Right lobe of liver (tissue), 6 donors: ENCODE measurements at places on chromosomes 13 and 19.

DNA sequence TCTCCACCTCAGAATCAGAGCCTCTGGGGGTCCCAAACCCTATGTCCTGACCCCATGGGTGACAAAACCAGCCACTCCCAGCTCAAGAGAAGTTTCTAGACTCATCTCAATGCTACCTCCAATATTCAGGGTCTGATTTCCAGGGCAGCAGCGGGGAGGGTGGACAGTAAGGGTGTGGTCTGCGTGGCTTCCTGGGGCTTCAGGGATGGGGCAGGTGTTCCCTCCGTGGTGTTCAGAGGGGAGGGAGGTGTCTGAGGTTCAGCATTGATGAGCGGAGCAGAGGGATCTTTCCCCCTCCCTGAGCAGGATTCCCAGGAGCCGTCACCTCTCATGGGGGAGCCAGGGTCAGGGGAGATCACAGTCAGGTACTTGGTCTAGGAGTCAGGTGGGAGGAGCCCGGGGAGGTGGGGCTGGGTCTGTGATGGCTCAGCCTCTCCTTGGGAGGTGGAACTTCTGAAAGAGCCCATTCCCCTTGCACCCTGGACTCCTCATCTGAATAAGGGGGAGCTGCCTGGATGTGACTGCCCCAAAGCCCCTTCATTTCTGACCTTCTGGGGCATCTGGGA lies 2.9 kb downstream of the LILRA2 start:
- DNase-seq, result no peak

DNA sequence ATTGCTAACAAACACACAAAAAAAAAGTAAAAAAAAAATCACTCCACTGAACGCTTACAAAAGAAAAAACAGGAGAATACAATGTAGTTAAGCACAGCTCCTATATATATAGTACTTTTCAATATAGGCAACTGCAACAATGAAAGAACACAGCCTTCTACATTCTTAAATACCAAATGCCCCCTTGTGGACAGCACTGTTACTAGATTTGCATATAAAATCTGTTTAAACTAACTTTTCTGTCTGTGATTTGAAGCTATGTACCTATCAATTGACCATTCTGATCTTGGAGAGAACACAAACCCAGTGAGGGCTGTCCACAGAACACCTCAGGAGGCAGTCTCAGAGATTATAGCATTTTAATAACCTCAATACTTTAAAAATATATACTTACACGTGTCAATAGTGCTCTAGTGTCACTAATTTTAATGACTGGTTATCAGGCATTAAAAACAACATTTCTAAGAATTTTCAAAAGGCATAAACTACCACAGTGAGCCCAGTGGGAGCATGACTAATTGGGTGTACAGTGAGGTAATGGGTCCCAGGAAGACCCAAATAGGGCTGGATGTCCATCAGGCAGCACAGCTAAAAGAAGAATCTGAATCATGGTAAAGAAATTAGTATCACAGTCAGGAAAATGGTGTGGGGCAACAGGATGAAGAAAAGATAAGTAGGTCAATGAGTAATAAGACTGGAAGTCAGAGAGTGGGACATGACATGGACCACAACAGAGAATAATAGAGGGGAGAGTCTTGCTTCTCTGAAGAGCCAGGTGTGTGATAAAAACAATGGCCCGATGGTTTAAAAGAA lies 22.2 kb downstream of the CCDC169 start:
- DNase-seq, result no peak

DNA sequence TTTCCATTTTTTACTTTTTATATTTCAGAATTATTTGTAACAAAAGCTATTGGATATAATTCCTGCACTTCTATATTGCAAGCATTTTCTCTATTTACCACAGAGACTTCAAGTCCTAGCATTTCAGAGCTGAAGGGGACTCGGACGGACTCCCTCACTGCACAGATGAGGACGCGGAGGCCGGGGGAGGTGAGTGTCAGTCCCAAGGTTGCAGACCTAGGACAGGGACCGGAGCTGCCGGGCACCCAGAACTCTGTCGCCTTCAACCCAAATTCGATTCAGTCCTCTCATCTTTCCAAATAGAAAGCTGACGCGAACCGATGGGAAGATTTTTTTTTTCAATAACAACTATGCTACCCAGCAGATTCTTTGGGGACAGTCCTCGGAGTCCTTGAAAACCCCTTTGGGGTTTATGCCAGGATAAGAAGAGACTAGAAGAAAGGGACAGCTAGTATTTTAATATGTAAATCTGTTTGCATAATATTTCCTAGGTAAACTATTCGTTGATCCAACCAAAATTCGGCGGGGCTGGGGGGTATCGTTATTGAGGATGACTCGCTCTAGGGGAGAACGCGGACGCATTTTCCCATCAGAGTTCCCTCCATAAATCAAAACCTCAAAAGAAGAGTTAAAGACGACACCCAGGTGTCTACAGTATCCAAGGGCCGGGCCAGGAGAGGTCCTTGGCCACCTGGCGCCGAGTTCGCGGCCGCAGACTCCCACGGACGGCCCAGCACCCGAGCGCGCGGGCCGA lies 803 bp downstream of the FLT3 start:
- DNase-seq, result no peak

DNA sequence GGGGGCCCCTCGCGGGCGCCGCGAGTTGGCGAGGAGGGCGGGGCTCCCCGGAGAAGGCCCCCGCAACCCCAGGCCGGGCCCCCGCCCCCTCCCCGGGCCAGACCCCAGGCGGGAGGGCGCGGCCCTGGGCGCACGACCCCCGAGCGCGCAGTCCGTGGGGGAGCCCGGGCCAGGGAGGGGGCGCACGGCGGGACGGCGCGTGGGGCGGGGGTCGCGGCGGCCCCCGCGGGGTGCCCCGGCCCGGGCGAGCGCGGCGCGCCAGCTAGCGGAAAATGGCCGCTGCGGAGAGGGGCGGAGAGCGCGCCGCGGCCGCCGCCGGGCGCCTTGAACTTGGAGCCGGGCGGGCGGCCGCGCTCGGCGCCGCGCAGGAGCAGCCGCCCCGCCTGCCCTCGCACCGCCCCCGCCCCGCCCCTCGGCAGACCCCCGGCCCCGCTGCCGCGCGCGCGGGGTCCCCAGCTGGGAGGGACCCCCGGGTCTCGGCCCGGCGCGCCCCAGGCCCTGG lies 6.4 kb upstream of the NFIC start:
- DNase-seq, result no peak

DNA sequence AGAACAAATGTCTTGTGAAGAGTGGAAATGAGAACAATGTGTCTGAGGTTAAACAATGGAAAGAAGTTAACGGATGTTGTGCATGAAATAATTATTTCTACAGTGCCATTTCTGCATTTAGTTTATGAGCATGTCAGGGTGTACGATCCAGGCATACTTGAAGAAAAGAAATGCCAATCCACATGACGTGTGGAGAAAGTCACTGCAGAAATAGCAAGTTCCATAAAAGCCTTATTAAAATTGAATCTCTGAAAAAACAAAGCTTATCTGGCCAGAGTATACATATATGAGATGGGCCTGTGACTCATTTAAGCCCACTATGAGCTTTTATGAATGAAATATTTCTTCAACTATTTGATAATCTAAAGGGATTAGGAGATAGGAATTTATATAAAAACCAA lies 426.1 kb downstream of the EFNB2 start:
- DNase-seq, result no peak

DNA sequence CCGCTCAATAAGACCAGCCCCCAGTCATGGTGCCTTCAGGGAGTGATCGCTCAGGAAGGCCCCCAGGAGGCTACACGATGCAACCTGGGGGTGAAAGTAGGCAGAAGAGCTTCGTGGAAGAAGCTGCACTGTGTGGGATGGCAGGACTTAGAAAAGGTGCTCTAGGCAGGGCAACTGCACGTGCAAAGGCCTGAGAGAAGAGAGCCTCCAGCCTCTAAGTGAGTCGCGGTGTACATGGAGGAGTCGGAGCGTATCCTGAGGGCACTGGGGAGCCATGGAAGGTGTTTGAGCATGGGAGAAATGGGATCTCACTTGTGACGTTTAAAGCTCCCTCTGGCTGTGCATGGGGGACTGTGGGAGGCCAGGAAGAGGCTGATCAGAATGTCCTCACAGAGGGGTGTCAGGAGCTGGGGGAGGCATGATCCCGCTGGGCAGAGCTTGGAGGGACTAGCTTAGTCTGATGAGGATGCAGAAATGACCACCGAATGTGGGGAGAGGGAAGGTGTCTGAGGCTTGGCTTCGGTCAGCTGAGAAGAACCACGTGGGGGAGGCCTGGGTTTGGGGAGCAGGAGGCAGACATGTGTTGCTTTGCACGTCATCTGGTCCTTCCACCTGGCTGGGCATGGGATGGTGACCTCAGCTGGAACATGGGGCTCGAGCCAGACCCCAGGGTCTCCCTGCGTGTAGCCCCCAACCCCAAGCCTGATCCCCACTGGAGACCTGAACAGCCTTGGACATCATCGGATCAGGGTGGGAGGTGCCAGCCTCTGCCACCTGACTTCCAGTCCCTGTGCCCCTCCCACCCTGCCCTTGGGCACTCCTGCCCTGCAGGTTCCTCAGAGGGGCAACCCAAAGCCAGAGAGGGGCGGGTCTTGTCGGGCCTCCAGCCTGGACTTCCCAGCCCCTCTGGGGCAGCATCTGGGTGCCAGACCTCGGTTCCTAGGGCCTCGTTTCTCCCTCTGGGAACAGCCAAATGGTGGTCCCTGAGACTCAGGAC lies 1.1 kb downstream of the APC2 start:
- no peak for DNase-seq

DNA sequence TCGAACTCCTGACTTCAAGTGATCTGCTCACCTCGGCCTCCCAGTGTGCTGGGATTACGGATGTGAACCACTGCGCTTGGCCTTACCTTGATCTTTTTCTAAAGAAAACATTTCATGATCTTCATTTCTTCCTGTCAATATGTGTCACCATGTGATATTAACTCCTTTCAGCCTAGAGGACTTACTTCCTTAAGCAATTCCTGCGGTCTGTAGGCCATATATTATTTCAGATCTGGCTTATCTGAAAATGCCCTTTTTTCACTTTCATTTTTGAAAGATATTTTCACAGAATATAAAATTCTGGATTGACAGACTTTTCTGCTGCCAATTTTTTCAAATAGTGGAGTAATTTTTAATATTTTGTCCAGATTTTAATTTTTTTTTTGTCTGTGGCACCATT lies 2.0 kb upstream of the GPR32 start:
- no peak for DNase-seq

GRCh38 chr19:4409123-4409933 lies 6.9 kb downstream of the CHAF1A start:
- DNase-seq, result no peak

GRCh38 chr13:109990296-109990695 lies 203.9 kb upstream of the IRS2 start:
- DNase-seq, result no peak

DNA sequence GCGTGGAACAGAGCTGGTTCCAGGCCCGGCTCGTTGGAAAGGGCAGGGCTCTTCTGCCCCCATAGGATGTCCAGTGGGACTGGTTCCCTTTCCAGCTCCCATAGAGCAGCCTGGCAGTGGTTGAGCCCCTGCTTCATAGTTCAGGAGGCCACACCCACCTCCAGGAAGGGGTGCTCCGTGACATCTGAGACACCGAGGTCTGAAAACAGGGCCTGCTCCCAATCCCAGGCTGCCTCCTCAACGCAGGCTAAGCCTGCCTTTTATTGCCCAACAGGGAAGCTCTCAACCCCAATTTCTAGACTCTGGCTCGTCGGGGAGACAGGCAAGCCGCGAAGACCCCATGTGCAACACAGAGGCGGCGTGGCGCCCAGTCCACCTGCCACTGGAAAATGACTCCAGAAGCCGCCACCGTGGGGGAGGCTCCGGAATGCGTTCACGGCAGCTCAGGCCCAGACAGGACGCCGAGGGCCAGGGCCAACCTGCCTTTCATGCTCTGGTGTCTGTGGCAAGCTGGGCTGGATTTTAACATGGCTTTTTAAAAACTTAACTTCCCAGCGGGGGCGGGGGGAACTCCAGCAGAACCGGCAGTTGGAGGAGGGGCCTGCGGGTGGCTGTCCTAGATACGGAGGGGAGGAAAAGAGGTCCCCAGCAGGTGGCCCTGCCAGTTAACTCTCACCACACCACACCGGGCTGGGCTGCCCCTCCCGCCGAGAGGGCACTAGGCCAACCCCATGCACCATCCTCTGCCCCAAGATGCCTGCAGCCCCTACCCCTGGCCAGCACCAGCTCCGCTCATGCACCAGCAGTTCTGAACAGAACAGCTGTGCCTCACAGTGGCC lies 17.9 kb upstream of the TINCR start:
- DNase-seq, result no peak

DNA sequence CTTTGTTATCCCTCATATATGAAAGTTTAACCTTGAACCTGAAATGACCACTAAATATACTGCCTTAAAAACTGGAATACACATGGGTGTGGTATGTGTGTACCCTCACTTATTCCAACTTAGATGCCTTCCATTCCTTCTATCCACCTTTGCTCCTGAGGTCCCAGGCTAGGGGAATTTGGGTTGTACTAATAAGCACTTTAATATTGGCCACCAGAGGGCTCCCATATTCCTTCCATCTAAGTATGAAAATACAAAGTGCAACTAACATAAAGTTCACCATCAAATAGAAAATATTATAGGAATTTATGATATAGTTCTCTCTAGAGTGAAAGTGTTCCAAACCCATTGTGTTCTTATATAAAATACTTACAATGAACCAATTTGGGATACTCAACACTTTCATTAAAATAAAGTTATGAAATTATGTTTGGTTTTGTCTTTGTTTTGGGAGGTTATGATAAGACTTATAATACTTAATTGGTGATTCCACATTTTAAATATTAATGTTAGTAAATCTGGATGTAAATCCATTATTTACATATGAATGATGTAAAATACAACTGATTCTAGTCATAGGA lies 62.3 kb downstream of the ITGBL1 start:
- peak; percentile 53 for DNase-seq

DNA sequence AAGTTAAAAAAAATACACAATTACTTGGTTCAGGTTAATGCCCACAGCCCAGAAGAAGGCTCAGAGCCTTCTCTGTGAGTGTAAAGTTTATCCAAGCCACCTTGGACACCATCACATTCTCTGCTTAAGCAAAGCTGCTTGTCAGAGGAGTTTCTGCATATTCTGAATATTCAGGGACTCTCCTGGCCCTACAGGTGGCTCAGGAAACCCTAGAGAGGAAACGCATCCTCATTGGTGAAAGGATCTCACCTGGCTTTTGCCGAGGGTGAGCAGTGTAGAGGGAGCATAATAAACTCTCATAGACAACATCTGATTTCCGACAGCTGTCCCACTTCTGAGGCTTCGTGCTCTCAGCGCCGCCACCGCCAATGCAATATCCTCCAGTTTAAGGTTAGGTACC lies 239.9 kb upstream of the TSHZ3 start:
- DNase-seq, result no peak

- peak; percentile 18 for DNase-seq
Measured at GRCh38 chr13:105139380-105140285, 1395.8 kb downstream of the EFNB2 start.

GRCh38 chr13:99031832-99032231 lies 54.0 kb upstream of the DOCK9 start:
- DNase-seq, result no peak

GRCh38 chr13:30038884-30039283 lies 188.5 kb upstream of the UBL3 start:
- DNase-seq, result no peak

DNA sequence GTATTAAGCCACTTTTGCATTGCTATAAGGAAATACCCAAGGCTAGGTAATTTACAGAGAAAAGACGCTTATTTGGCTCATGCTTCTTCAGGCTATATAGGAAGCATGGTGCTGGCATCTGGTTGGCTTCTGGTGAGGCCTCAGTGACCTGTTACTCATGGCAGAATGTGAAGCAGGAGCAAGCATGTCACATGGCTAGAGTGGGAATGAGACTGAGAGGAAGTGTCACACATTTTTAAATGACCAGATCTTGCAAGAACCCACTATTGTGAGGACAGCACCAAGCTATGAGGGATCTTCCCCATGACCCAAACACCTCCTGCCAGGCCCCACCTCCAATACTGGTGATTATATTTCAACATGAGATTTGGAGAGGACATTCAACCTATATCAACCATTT lies 25.7 kb upstream of the IGFL4 start:
- DNase-seq, result no peak
